ENCODE measurements at places on chromosomes 16 and 17.

DNA sequence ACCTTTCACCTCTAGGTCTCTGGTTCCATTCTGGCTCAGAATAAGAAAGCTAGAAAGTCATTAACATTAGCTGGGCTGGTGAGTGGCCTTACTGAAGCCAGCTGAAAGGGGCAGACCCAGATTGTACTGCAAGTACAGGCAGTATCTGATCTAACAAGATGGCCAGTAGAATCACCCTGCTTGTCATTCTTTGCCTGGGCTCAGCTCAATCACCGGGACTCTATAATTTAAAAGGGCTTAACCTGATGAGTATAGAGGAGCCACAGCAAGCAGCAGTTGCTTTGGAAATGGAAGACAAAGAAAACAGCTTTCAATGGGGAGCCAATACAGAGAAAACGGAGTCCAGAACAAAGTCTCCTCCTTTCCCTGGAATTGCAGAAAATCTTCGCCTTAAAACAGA lies 13.6 kb downstream of the CDH8 start:
- no peak for DNase-seq

- peak; percentile 87 for DNase-seq
These were observed 14.5 kb upstream of the VWA3A start for GRCh38 chr16:22077700-22078313.

DNA sequence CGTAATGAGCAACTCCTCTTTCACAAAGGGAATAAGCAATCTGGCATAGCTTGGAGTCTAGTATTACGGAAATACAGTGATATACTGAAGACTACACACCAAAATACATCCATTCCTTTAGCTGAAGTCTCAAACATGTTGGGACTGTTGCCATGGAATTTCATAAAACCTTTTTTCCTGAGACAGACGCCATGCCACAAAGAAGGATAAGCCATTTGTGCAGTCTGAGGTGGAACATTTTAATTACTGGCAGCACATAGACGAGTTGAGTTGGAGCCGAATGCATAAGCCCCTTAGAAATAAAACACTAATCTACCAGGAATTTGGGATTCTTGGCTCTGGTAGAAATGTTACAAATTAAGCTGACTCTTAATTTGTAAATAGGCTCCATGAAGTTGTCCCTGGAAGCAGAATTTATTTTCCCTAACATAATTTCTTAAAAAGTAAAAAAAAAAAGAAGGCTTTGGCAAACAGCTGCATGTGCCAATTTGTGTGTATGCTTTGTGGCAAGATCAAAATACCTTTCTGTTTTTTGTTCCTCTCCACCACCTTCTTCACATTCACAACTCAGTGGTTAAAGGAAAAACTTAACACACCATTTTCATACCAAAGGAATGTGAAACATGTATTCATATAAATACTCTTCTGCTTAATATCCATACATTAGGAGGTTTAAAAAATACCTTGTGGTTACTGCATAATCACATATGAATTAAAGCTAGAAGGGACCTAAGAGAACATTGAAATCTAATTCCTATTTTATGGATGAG lies 25.5 kb downstream of the GRB7 start:
- DNase-seq = no peak

- no peak for DNase-seq
These were observed 20.6 kb downstream of the ESRP2 start for GRCh38 chr16:68215302-68215701.

- DNase-seq = no peak
These were observed 22.5 kb downstream of the EIF4A3 start for GRCh38 chr17:80124351-80124981.

DNA sequence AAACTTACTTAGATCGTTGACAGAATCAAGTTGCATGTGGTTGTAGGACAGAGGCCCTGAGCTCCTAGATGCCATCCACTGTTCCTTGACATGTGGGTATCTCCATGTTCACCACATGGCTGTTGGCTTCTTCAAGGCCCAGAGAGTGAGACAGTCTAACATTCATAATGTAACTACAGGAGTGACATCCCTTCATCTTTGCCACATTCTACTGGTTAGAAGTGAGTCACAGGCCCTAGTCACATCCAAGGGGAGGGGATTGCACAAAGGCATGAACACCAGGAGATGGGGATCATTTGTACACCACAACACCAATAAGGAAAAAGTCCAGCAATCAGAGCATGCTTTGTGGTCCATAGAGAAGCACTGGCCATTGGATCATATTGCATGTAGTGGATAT lies 56.6 kb downstream of the WSCD1 start:
- no peak for DNase-seq

DNA sequence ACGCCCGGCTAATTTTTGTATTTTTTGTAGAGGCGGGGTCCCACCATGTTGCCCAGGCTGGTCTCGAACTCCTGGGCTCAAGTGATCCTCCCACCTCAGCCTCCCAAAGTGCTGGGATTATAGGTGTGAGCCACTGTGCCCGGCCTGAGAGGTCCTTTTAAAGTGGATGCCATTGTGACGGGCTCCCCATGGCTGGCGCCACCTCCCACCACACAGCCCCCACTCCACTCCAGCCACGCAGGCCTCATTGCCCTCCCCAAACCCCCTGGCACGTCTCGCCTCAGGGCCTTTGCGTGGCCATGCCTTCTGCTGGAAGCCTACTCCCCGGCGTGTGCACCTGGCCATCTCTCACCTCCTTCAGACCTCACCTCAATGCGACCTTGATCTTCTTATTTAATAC lies 11.9 kb upstream of the KDM6B start:
- DNase-seq = no peak

DNA sequence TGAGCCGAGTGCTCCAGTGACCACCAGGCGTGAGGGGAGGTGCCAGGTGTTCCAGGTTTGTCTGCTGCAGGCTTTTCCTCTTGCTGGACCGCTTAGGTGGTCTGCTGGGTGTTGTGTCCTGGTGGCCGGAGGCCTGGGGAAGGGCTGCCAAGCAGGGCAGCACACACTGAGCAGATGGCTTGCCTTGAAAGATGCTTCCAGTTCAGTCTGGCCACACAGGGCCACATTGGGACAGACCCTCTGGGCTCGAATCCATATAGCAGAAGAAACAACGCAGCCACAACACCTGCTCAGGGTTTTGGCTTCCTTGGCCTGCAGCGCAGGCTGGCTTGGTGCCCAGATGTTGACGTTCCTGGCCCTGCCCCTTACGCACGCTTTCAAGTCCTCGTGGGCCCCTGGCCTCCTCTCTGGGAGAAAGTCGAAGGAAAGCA lies 24.8 kb downstream of the GINS2 start:
- no peak for DNase-seq

DNA sequence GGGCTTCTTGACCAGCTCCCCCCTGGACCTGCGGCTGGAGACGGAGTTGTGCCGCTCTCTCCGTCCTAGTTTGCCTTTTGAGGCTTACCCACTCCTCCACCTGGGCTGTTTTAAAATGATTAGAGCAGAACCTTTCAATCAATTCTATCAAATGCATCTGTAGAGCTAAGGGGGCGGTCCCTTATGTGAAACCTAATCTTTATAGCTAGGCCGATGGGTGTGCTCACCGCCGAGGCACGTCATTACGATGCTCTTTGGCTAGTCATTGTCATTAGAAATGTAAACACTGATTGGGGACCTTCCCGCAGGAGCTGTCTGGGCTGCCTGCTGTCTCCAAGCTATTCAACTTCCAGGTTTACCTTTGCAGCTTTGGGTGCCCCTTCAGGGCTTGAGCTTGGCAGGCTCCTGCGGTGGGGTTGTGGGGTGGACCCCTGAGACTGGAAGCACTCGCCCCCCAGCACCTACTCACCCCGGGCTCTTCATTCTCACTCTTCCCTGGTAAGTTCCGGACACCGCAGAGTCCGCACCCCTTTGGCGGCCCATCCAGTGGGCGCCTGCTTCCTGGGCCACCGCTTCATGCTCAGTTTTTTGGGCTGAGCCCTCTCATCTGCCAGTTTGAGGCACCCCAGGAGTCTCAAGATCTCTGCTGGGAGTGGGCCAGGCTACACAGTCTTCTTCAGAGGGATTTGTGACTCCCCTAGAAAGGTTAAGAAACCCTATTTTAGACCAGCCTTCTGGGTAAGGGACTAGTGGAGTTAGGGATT lies 20.9 kb upstream of the IL17C start:
- no peak for DNase-seq

- DNase-seq = no peak
These were observed 82.1 kb upstream of the GNAO1 start for GRCh38 chr16:56109205-56109604.

- DNase-seq = no peak
These were observed 19.9 kb downstream of the CFAP20 start for GRCh38 chr16:58109330-58109729.

DNA sequence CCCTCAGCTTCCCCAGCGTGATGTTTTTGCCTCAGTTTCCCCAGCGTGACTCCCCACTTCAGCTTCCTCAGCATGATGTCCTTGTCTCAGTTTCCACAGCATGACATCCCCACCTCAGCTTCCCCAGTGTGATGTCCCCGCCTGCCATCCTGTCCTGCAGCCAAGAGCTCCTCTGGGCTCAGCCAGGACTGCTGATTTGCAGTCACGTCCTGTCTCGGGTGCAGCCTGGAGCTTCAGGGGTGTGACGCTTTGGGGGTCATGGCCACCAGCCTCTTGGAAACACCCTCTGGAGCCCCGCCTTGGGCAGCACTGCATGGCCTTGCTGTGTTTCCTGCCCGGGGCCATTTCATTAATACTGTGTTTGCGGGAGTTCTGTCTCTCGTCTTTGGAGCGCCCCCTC lies 16.5 kb upstream of the NUDT16L1 start:
- no peak for DNase-seq

- no peak for DNase-seq
These were observed 139.6 kb upstream of the FAM20A start for GRCh38 chr17:68740555-68741447.

- no peak for DNase-seq
These were observed 915.1 kb upstream of the EEF2KMT start for GRCh38 chr16:6012716-6013115.

- DNase-seq = no peak
These were observed 138.6 kb upstream of the WSCD1 start for GRCh38 chr17:5931616-5932015.

DNA sequence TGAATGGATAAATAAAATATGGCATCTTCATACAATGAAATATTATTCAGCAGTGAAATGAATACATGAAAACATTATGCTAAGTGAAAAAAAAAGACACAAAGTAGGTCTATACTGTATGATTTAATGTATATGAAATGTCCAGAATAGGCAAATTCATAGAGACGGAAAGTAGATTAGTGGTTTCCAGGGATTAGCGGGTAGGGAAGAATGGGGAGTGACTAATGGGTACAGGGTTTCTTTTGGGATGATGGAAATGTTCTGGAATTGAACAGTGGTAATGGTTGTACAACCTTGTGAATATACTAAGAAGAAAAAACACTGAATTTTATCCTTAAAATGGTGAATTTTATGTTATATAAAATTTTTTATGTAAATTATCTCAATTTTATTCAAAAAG lies 8.5 kb upstream of the MYCBPAP start:
- DNase-seq = no peak

DNA sequence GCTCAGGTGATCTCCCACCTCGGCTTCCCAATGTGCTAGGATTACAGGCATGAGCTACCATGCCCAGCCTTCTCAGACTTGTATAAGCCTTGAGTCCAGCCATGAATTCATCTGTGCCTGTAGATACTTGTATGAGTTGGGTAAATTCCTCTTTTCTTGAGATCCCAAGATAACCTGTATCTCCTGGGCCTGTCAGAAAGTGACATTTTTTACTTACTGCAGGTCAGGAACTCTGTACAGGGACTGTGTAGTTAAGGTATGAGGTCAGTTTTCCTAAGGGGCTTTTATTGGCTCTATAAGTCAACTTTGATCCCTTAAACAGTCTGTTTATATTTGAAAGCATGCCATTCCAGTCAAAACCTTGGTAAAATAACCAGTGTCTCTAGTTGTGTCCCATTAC lies 106.3 kb upstream of the HAS3 start:
- no peak for DNase-seq

DNA sequence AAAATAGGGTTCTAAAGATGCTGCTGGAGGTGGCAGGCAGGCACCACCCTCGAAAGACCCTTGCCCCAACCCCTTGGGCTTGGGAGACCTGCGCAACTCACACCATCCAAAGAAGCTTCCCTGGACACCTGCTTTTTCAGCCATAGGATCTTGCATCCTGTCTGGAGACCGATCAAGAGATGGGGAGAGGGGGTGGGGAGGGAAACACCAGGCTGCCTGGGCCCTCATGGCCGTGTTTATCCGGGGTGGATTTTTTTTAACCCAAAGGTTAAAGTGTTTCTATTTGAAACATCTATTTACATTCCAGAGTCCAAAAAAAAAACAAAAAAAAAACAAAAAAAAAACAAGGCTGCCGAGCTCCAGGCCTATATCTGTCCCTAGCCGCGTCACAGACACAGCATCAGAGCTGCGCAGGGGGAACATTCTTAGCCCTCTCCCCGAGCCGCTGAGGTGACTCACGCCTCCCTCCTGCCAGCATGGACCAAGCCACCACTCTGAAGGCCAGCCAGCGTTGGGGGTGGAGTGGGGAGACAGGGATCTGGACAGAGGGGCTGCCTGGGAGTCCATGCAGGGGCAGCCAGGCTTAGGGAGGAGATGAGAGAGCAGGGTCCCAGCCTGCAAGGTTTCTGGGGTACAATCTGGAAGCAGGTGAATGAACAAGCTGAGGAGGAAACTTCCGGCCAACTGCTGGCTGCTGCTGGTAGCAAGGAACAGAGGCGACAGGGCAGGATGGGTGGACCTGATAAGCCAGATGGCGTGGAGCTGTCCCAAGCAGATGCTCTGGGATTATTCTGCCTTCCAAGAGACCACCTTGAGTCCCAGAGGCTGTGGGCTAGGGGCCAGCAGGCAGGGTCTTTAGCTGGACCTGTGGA lies 14.8 kb downstream of the HDAC5 start:
- no peak for DNase-seq

Data from common myeloid progenitor, CD34-positive (primary cell).